ENCODE measurements at places on chromosomes 3 and 15.

DNA sequence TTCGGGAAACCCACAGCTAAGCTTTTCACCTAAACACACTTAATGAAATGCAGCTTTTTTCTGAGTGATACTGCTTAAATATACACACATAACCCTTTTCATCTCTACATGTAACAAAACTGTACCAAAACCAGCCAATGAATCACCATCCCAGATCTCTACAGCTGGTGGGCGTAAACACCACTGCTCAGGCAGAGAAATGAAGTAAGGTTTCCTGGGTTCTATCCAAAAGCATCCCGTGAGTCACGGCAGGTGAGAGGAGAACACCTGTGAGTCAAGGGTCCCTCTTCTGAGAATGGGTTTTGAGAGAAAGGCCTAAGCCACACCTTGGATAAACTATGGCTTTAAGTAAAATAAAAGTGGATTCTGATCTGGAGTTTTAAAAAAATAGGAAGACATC is 2.6 kb downstream of the CLDN1 start:
- DNase-seq, result no peak

- no peak for DNase-seq
Observed at GRCh38 chr15:64105113-64105704, 9.4 kb downstream of the SNX1 start.

DNA sequence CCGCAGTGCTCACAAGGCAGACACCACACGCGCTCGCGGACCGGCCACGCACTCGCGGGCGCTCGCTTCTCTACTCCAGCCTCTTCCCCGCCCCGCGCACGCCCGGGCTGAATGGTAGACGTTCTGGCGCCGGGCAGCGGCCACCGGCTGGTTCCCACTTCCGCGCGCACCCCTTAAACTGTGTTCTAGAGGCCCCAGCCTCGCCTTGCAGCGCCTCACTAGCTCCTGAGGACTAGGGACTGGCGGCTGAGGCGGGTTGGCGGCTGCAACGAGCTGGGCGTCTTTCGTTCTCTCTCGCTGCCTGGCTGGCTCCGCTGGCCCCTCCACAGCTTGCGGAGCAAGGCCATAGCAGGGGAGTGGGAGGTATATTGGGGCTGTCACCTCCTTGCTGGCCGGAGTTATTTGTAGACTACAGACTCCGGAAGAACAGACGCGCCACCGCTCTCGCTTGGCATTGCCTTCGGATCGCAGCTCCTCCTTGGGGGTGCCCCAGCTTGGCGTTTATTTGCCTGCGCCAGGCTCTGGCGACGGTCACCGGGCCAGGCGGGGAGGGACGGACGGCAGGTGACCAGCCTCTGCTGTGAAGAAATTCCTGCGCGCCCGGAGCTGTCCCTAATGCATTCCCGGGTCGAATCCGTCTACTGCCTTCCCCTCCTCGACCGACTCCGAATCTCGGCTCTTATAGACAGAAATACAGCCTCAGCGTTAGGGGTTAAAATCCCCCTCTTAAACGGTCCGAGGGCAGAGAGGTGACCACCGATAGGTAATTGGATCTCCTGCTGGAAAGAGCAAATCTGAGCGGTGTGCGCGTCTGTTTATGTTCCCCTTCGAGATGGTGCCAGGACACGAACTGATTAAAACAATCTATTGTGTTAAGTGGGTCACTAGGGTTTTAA is 1.3 kb downstream of the GREM1 start:
- no peak for DNase-seq

DNA sequence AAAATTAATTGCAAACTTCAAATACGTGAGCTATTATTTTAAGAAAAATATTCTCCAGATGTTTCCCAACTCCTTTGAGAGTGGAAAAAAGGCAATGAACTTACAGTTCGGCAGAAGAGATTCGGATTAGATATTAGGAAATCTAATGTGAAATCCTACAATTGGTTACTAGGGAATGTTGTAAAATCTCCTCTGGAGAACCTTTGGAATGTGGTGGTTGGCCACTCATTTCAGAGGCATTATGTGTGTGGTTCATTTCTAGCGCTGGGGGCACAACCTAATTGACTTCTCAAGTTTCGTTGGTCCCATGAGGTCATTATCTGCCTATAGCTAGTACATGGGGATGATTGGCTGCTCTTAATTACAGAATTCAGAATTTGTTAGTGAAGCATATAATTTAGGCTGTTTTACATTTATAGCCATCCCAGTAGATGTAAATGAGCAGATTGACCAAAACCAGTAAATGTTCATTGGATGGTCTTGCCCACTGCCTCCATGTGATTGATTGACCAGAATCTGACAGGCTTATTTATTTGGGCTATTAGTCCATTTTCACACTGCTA is 34.6 kb upstream of the CMSS1 start:
- no peak for DNase-seq

GRCh38 chr15:98955331-98955730 is 52.3 kb downstream of the PGPEP1L start:
- DNase-seq, result no peak

DNA sequence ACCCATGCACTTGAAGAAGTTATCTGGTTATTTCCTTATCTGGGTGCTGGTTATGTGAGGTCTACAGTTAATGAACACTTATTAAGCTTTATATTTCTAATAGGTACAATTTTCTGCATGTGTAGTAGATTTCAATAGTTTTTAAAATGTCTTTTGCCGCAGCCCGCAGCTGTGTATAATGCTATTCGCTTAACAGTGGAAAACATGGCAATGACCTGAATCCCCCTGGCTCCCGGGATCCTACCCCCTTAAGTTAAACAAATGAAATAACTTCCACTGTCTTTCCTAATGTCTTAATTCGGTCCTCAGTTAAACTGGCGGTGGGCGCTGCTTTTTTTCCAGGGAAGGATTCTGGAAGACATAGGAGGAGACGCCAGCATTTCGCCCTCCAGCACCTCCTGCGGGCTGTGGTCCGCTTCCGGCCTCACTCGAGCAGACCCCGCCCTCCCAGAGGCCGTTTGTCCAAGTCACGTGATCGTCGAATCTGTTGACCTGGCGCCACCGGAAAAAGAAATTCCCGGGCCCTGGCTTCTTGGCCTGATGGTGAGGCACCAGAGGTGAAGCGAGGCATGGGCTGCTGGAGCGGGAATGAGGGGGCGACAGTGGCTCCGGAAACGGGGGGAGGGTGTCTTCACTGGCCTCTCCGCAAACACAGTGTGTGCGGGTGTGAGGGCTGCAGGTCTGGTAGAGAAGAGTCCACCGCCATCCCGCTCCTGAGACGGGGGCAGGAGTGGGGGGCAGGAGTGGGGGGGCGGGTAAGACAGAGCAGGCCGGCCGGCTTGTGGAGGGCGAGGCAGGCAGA is 45.6 kb upstream of the CSPG4 start:
- peak; percentile 44 for DNase-seq

DNA sequence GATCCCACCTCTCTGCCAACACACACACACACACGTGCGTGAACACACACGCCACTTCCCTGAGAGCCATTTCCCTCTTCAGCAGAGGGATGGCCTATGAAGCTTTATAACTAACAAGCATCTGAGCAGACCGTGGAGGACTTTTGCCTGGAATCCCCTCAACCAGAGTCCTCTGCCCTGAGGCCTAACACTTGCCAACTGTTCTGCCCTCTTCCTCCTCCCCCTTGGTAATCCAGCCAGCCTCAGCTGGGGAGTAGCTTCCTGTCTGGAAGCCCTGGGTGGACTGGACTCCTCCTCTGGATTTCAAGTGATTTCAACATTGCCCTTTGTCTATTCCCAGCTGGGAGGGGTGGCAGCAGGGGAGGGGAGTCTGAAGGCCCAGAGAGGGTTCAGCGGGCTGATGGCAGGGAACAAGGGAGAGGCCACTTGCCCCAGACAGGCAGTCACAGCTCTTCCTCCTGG is 68.4 kb upstream of the HACD2 start:
- DNase-seq, result no peak

- no peak for DNase-seq
Observed at GRCh38 chr15:66573719-66574595, 8.2 kb upstream of the LCTL start.

GRCh38 chr3:143433787-143434378 is 314.3 kb downstream of the CHST2 start:
- DNase-seq, result no peak

DNA sequence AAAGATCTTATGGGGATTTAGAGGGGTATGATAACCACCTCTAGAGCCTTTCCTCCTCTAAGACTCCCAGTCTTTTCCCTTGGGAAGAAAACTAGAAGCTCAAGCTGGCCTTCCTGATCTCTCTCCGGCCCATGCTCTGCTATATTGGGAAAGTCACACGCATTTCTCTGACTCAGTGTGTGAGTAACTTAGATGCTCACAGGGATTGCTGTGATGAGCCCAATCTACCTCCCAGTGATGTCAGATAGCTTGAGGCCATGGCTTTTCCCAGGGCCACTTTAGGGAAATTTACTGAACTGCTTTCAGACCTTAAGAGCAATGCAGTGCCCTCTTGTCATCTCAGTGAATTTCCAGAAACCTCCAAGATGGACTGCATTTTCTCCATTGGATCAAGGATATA is 8.6 kb upstream of the ST8SIA2 start:
- DNase-seq, result no peak

GRCh38 chr15:78087951-78088772 is 4.2 kb upstream of the SH2D7 start:
- no peak for DNase-seq

DNA sequence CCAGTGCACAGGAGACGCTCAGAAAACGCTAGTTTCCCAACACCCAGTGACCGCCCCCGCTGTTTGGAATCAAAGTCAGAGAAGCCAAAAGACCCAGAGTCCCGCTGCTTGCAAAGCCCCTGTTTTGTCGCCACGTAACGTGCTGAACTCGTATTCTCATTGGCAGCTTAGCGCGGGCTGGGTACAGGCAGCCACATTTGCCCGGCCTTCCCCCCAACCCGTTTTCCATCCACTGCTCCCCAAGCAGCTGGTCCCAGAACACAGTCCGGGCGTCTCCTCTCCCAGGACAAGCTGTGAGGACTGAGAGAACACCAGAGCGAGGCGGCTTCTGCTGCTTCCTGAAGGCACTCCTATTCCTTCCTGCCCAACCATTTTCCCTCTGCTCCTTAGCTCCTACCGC is 54.8 kb downstream of the RASGRF1 start:
- no peak for DNase-seq

DNA sequence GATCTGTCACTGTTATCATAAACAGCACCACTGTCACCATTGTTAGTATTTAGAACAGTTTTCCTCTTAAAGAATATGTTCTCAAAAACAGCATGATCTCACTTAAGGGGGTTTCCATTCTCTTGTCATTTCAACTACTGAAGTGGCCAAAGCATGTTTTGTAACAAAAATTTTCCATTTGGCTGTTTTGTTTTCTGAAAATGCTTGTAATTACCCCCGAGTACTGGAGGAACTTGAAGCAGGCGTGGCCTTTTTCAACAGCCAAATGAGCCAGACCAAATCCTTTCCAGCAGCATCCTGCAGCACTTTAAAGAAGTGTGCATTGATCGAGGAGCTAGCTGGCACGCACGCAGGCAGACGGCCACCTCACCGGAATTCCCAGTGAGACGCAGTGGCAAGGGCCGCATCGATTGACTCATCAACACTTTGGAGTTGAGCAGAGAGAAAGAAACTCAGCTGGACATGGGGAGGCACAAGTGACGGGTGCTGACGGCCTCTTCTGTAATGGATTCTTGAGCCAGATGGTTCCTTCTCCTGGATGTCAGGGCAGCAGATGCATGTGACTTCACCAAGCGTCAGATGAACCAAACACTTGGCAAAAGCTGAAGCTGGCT is 234.3 kb upstream of the IGF1R start:
- no peak for DNase-seq

- DNase-seq, result no peak
Observed at GRCh38 chr15:58520464-58520863, 88.7 kb downstream of the LIPC start.

- no peak for DNase-seq
Observed at GRCh38 chr15:99249270-99249841, at the start of gene TTC23. TTC23 (minus strand) TSS chr15:99249581; CDS start chr15:99228712, 20,869 bp downstream.

DNA sequence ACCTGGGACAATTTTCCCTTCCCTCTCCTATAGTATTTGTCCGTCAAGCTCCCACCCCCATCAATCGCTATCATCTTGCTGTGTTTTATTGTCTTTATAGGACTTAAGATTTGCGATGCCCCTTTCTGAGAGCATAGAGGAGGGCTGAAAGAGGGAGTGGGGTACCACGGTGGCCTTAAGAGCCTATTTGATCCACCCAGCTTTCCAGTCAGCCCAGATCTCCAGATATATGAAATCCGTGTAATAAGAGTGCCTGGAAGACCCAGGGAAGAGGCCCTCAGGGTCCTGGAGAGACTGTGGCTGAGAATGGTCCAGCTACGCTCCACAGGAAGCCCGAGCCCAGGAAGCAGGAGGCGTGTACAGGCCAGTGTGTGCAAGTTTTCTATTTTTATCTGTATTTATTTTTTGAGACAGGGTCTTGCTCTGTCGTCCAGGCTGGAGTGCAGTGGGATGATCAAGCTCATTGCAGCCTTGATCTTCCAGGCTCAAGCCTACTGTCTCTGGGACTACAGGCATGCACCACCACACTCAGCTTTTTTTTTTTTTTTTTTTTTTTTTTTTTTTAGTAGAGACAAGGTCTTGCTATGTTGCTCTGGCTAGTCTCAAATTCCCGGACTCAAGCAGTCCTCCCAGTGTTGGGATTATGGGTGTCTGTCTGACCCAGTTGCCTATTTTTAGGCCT is 964 bp upstream of the NCKIPSD start:
- DNase-seq, result no peak

DNA sequence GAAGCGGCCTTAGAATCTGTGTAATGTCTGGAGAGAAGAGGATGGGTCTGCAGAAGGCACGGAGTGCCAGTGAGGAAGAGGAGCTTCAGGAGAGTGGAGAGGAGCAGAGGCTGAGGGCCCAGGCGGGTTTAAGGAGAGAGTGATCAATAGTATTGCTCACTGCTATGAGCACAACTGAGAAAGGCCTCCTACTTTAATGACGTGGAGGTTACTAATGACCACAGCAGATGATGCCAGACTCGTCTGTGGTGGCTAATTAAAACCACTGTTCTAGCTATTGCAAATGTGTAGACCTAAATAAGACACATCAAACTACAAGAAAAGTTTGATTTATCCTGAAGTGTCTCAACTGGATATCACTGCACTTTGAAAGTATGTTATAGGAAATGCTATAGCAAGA is 33.2 kb downstream of the MTMR10 start:
- no peak for DNase-seq

- DNase-seq, result no peak
Observed at GRCh38 chr3:192883512-192883911, 34.1 kb downstream of the MB21D2 start.

- DNase-seq, result no peak
Observed at GRCh38 chr15:69320977-69321554, 22.4 kb downstream of the PAQR5 start.
